Stomach (tissue), 19 donors: ENCODE measurements at places on chromosomes 5 and 9. TPM values are rescaled to one million over a fixed set of nuclear protein-coding genes. Genes with fewer than 3 reads are reported as not detected.

The PSD2 gene
- polyA plus RNA-seq, result not detected

GRCh38 chr9:137150617-137151457 lies 11.9 kb downstream of the GRIN1 start:
- H3K36me3 ChIP-seq, result no peaks in the 10 kb centered on the region
- no peak overlapping the region for H3K27ac ChIP-seq
- H3K27me3 ChIP-seq, result peaks cover 32% of the 10 kb centered on the region
- DNase-seq, result peak; percentile 49
- no peak overlapping the region for H3K4me3 ChIP-seq
- H3K4me1 ChIP-seq, result no peaks in the 10 kb centered on the region

DNA sequence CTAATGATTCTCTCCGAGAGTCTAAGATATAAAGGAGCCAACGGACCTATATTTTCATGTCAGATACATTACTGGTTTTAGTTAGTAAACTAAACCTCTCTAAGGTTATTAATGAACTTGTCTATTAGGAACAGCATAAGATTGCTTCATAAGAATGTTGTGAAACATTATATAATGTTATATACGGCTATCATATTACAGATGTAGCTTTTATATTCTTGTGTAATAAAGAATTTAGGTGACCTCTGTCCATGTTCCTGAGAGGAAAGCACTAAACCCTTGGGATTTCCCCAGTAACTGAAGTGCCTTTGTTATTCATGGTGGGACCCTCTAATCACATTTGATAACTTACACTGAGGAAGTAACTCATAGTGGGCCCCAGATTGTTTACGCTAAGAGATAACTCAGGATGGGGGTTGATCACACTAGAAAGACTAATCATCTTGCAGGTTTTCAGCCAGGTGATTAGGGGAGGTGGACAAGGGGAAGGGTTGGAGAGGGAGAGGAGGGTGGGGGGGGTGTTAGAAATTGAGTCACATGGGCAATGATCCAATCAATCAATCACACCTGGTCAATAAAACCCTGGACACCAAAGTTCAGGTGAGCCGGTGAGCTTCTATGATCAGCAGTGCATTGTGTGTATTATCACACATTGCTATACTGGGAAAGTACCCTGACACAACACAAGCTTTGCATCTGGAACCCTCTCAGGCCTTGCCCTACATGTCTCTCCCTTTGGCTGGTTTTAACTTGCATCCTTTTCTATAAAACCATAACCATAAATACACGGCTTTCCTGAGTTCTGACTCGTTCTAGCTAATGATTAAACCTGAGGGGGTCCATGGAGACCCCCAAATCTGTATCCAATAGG lies 25.8 kb downstream of the ECPAS start:
- peaks cover 68% of the 10 kb centered on the region for H3K4me1 ChIP-seq
- no peaks in the 10 kb centered on the region for H3K27me3 ChIP-seq
- no peaks in the 10 kb centered on the region for H3K36me3 ChIP-seq
- H3K27ac ChIP-seq, result no peak overlapping the region
- DNase-seq, result no peak

The PCDHB14 gene
- polyA plus RNA-seq, result 1.1 TPM

The PCDHGB1 gene
- polyA plus RNA-seq, result 0.03 TPM

DNA sequence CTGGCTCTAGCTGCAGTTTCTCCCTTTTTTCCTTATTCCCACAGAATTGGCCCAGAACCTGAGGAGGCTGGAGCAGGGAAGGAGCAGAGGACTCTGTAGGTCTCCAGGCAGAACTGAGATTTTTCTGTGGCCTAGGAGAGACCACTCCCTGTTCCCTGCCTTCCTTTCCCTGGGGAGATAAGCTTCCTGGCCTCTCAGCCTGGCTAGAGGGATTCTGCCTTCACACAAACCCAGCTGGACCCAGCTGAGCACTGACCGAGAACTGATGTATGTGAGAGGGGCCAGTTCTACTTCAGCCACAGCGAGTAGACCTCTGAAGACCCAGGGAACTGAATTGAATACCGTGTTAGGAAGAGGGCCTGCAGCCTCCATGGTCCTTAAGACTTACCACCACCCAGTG lies 48.0 kb downstream of the RUSC2 start:
- no peaks in the 10 kb centered on the region for H3K36me3 ChIP-seq
- peak overlapping the region; percentile 88 for H3K27ac ChIP-seq
- peak; percentile 65 for DNase-seq
- no peak overlapping the region for H3K4me3 ChIP-seq
- peaks cover 22% of the 10 kb centered on the region for H3K4me1 ChIP-seq
- no peaks in the 10 kb centered on the region for H3K27me3 ChIP-seq

DNA sequence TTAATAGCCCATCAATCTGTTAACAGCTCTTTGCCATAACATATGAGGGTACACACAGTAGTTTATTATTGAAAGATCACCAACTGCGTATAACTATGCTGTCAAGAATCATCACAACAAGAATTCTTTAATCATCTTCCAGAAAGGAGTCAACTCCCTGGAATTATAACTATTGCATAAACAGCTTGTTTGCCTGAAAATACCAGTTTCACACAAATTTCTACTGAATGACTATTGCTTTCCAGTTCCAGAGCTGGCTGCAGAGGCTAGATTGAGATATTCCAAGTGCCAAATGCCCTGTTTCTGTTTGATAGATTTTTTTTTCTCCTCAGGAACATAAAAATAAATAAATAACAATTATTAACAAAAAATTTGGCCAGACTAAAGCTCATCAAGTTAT lies 444.7 kb downstream of the TLE1 start:
- H3K4me1 ChIP-seq, result no peaks in the 10 kb centered on the region
- DNase-seq, result no peak
- no peak overlapping the region for H3K27ac ChIP-seq
- H3K36me3 ChIP-seq, result no peaks in the 10 kb centered on the region
- no peak overlapping the region for H3K4me3 ChIP-seq

The ASPN gene
- 8.7 TPM for polyA plus RNA-seq

The PHYHD1 gene
- 49.1 TPM for polyA plus RNA-seq

GRCh38 chr5:61768692-61769281 lies 436.7 kb downstream of the ZSWIM6 start:
- no peak overlapping the region for H3K4me3 ChIP-seq
- no peaks in the 10 kb centered on the region for H3K36me3 ChIP-seq
- DNase-seq, result peak; percentile 31

DNA sequence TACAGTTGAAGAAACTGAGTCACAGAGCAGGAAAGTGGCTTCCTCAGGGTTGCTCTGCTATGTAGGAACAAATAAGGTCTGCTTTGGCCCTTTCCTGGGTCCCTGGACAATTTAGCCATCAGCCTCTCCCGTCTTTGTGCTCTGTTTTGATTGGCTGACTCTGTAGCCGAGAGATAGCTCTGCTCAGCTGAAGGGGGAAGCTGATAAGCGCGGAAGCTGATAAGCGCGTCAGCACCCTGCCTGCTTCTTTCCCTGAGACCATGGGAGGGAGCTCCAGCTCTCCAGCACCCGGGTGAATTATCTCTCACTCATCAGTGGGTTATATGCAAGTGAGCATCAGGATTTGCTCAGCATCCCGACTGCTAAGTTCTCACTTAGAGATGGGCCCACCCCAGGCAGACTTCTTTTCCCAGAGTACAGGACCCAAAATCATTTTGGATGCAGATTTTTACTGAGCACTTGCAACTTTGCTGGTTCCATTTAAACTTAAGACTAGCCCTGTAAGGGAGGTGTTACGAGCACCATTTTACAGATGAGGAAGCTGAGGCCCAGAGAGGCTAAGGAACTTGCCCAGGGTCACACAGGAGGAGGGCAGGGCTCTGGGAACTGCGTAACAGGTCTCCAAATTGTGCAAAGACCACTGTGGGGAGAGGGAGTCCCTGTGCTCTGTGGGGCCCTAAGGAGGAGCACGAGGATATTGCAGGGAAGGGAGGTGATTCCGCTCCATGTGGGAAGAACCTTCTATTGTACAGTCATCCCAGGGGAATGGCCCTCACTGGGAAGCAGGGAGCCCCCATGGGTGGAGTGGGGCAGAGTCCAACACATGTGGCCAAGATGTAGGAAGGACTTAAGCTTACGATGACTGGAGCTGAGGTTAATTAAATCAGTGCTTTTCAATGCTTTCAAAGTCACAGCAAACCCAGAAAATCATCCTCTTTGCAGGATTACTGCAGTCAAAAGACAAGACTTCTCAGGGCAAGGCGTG lies 83.7 kb upstream of the ORM1 start:
- H3K4me3 ChIP-seq, result no peak overlapping the region

DNA sequence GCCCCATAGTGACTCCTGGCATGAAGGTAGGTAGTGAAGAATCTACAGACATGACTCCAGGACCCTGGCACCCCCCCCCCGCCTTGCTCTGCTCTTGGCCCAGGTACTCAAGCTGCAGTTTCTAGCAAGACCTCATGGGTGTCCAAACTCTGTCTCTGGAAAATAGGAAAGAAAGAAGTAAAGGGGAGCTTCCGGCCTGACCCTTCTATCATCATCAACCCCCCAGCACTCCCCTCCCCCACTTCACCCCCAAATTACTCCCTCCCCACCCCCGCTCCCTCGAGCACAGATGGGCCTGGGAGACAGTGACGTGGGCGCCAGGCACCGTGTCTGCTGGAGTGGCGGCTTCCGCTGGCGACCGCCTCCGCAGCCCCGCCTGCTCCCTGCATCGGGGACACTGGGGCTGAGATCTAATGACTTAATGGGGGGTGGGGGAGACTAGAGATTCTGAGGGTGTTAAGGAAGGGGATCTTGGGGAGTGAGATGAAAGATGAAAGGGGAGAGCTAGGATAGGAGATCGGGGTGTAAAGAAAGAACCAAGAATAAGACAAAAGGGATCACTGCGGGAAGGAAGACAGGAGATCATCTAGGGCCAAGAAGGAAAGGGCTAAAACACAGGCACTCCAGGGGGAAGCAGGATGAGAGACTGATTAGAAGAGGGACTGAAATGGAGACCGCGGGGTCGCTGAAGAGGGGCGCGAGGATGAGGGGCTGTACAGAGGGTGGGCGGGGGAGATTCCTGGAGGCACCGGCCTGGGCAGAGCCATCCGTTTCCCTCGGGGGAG lies 1.1 kb upstream of the DNAJB5 start:
- peak overlapping the region; percentile 25 for H3K27ac ChIP-seq
- DNase-seq, result no peak
- H3K4me1 ChIP-seq, result peaks cover 61% of the 10 kb centered on the region
